ENCODE measurements at places on chromosomes 1 and 21.

DNA sequence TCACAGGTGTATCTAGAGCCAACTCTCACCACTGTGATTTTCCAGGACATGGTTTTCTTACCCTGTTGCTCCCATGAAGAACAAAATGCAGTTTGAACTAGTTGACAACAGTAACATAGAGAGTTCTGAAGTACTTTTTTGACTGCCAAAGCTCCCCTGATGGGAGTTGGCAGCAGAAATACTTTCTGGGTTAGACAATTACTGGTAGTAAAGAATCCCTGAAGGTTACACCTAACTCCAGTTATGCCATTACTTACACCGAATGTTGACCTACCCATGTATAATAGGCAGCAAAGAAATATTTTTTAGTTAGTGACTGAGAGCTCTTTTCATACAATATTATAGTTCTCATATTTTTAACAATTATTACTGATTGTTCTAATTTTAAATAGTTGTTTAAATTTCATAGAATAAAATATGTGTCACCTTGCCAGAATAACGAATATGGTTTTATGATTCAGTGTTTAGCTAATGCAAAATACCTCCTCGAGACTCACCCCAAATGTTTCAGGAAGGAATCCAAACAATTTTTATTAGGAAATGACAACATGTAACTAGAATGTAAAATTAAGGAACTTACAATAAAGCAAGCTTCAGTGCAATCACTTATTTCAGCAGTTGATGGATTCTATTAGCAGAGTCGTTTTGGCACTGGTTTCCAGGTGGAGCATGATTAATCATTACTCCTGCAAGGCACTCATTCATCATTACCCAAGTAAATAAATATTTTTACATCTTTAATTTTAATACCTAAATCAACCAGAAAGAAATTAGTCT, 237.6 kb downstream of the MRPL39 start:
- DNase-seq: no peak

DNA sequence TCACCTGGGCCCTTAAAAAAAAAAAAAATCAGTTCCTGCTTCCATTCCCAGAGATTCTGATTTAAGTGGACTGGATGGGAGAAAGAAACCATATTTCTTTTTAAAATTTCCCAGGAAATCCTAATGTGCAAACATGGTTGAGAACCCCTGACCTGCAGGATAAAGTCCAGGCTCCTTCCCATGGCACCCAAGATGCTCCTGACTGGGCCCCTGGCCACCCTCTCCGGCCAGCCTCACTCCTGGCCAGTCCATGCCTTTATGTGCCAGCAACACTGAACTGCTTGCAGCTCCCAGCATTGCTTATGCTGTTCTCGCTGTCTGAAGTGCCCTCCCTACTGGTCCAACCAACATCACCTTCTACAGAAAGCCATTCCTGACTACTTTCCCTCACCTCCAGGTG, 93.9 kb downstream of the TEX35 start:
- DNase-seq: no peak

GRCh38 chr1:197137322-197137721, 9.1 kb downstream of the ASPM start:
- DNase-seq: no peak

GRCh38 chr21:31257265-31257664, 86.8 kb downstream of the TIAM1 start:
- DNase-seq: no peak

- DNase-seq: no peak
Measured at GRCh38 chr1:85328713-85329397, 52.4 kb upstream of the BCL10 start.

GRCh38 chr1:232872738-232873137, 67.5 kb downstream of the MAP10 start:
- DNase-seq: no peak

GRCh38 chr1:4526747-4527146, 127.7 kb upstream of the AJAP1 start:
- DNase-seq: no peak

DNA sequence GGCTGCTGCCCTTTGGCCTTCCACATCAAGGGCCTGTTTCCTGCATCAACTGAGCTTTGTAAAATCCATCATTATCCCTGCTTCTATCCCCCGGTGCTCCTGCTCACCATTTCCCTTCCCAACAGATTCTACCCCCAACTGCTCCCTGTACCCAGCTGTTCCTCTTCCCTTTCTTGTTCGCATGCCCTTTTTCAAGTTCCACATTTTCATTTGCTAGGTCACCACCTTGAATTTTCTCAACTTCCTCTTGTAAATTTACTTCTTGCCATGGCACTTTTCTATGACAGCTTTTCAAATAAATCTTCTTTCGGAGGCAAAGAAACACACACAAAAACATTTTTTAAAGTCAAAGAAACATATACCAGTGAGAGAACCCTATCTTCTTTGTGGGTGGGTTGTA, 330.5 kb upstream of the ADGRL2 start:
- no peak for DNase-seq

DNA sequence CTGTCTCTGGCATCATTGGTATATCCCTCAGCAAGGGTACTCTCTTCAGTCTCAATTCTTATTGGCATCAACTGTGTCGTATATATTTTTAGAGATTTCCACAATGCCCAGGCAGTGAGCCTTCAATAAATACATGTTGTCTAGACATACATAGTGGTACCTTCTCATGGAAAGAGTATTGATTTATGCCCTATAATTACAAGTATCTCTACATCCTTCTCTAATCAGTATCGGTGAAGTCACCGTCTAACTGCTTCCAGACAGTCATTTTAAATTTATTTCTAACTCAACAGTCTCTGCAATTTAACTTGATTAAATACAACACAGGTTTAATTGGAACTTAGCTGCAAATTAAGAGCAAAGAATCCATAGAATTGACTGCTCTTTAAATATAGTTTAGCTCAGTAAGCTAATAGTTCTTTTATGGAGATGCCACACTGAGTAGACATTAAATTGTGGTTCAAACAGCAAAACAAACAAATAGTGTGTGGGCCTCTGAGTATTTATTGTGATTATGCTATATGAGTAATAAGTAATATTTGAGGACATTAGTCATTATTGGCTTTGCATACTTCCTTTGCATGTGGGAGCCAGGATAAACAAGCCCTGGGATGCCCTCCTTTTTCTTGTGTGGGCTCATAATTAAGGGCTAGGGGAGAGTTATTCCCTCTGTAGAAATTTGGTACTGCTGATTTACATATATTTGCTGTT, 126.9 kb upstream of the DUSP10 start:
- DNase-seq: no peak

- no peak for DNase-seq
Measured at GRCh38 chr1:64493831-64494230, 23.9 kb downstream of the CACHD1 start.

DNA sequence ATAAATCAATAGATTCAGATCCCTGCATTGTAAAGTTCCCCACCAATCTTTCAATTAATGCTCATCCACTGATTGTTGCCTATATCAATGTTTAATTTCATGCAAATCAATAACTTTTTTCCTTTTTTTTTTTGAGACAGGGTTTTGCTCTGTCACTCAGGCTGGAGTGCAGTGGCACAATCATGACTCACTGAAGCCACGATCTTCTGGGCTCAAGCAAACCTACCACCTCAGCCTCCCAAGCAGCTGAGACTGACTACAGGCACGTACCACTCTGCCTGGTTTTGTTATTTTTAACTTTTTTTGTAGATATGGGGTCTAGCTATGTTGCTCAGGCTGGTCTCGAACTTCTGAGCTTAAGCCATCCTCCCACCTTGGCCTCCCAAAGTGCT, 25.7 kb downstream of the DIO1 start:
- DNase-seq: no peak

GRCh38 chr1:245577191-245578157, 422.7 kb downstream of the KIF26B start:
- DNase-seq: no peak

- DNase-seq: no peak
Measured at GRCh38 chr1:81113688-81114087, 687.0 kb upstream of the ADGRL2 start.

DNA sequence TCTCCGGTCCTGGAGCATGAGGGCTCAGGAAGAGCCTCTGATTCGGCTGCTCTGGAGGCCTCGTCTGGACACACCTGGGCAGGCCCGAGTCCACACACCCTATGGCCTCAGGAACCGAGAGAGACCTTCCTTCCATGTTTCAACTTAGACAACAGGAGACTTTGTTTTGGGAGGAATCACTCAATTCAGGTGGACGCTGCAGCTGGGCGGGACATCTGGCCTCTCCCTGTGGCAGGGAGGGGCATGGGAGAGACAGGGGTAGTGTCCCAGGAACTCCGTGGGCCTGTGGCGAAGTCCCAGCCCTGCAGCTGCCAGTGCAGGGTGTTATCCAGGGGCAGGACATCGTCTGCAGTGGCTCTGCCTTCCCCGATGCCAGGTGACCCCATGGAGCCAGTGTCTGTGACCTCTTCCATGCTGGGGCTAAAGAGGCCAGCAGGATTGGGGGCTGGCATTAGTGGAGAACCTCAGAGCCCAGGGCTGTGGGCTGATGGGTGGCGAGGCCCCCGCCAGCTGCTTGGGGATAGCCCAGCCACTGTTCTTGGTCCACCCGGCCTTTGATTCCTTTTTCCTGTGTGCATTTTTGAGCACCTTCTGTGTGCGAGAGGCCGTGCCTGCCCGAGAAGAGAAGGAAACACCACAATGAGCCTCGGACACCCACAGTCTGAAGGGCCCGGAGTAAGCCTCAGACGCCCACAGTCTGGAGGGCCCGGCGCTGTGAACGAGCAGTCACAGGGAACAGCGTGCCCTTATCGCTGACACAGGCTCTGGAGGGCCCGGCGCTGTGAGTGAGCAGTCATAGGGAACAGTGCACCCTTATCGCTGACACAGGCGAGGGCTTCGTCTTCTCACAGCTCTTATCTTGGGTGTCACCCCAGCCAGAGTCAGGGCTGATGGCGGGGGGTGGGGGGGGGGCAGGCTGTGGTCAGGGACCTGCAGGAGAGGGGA, 6.2 kb downstream of the COL18A1 start:
- DNase-seq: no peak

DNA sequence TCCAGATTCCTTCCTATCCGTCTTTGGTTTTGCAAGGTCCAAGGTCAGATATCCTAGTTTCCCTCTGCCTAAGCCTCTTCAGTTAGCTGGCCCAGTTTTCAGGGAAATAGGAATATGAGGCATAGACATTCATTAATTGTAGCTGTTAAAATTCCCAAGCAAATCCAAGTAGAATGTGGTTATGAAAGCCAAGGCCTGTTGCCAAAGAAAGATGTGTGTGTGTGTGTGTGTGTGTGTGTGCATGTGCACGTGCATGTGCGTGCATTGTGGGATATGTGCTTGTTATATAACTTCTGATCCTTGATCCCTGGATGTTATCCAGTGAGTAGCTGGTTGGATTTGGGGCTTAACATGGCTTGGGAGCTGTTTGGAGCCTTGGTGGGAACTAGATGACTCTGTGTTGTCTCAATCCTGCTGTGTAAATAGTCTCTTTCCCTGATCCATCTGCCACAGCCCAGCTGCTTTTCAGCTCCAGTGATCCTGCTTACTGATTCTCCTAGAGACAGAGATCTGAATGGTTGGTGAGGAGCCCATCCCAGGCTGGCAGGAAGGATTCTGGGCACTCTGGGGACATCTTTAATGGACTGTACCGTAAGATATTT, 70.6 kb upstream of the GCLM start:
- DNase-seq: no peak

DNA sequence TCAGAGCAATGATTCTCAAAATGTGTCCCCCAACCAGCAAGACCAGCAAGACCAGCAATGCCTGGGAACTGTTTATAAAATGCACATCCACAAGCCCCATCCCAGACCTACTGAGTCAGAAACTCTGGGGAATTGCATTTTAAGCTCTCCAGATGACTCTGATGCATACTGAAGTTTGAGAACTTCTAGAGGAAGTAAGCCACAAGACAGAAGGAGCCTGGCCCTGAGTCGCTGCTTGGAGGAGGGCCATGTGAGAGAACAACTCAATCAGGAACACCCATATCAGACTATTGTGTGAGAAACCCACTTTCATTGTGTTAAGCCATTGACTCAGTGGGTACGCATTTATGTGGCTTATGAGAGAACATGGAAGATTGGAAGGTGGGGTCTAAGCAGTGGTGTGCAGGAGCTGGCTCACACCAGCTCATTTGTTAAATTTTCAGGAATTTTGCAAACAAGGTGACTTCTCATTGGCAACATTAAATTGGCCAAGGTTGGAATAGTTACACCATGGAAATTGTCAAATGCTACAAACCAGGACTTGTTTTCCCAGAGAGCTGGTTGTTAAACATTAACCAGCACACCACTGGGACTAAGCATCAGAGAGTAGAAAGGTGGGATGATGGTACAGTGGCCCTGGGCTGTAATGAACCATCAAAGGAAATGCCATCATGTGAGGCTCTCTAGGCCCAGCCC, 38.9 kb downstream of the ATP1A1 start:
- no peak for DNase-seq

DNA sequence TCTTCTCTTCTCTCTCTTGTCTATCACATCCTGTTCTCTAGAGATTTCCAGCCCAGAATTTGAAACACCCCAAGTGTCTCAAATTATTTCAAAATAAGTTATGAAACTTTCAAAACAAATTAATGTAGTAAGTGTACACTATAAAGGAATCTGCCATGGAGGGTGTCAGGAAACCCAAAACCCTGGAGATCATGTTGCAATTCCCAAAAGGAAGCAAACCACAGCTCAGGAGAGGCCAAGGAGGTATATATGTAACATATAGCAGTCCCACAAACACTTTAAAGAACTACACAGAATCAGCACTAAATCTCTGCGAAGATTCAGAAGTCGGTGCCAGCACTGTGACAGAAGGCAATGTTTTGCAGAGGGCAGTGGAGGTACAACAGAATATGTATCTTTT, 26.6 kb downstream of the PTPN14 start:
- DNase-seq: no peak

- DNase-seq: no peak
Measured at GRCh38 chr1:60171801-60172200, 98.2 kb upstream of the C1orf87 start.

DNA sequence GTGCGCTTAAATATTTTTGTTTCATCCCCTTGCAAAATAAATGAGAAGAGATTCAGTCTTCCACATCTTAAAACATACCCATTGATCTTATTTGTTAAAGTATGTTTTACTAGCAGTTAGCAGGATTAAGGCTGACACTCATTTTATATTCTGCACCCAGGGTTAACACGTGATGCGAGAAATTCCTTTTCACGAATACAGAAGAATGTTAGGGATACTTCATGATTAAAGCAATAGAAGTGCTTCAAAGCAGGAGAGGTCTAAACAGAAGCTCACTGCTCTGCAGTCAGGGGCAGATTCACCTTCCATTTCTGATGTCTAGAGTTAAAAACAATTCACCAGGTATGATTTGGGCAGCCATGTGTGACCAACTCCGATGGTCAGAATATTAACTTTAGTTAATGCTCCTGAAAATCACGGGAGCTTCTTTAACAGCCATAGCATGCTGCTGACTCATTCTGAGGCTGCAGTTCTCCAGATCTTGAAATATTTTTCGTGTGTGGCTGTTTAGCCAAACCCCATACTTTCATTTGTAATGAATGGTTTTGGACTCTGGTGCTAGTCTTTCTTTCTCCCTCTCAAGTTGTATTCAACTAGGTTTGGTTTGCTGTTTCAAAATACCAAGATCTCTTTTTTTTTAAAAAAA, 19.7 kb downstream of the BCAR3 start:
- DNase-seq: no peak

DNA sequence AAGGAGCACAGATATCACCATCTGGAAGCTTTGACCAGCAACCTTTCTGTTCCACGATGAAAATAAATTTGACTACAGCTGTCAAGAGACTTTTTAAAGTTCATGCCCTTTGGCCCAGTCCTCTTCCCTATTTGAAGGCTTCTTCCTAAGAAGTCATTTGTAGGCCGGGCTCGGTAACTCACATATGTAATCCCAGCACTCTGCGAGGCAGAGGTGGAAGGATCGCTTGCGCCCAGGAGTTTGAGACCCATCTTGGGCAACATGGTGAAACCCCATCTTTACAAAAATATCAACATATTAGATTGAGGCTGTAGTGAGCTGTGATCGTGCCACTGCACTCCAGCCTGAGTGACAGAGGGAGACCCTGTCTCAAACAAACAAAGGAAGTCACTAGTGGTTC, 58.3 kb upstream of the IFFO2 start:
- DNase-seq: no peak
